ENCODE measurements at places on chromosomes 5 and 9. TPM values are rescaled to one million over a fixed set of nuclear protein-coding genes. Genes with fewer than 3 reads are reported as not detected.

SLC46A2 gene
- total RNA-seq: not detected

ROR2 gene
- total RNA-seq: not detected

PCDHGB3 gene
- not detected for total RNA-seq

MTREX gene
- 106 TPM for total RNA-seq

CDC20B gene
- not detected for total RNA-seq

PCDHB16 gene
- total RNA-seq: not detected

TAF11L5 gene
- not detected for total RNA-seq

PCDHA8 gene
- not detected for total RNA-seq

SLC6A18 gene
- not detected for total RNA-seq

SETD9 gene
- 5.4 TPM for total RNA-seq

C9orf43 gene
- total RNA-seq: 0.91 TPM

LTC4S gene
- 0.39 TPM for total RNA-seq

DTWD2 gene
- total RNA-seq: 4.5 TPM

GADD45G gene
- total RNA-seq: 1.2 TPM

TAF11L10 gene
- not detected for total RNA-seq

AK8 gene
- total RNA-seq: 0.21 TPM

SPINK13 gene
- total RNA-seq: not detected

LVRN gene
- total RNA-seq: 0.11 TPM

INPP5E gene
- total RNA-seq: 14.1 TPM

TAS2R1 gene
- total RNA-seq: not detected

CCDC127 gene
- total RNA-seq: 7.0 TPM

IFNK gene
- not detected for total RNA-seq

LCN12 gene
- 1.1 TPM for total RNA-seq

MYMK gene
- total RNA-seq: not detected

ACSL6 gene
- total RNA-seq: 3.3 TPM

NREP gene
- total RNA-seq: 19.7 TPM

OBP2A gene
- not detected for total RNA-seq

ARHGEF28 gene
- 0.18 TPM for total RNA-seq

SAXO1 gene
- total RNA-seq: 0.11 TPM

CCL19 gene
- total RNA-seq: 0.30 TPM

CREBRF gene
- total RNA-seq: 11.3 TPM

SOHLH1 gene
- total RNA-seq: not detected

DRD1 gene
- total RNA-seq: not detected

FBN2 gene
- not detected for total RNA-seq

KLF4 gene
- total RNA-seq: 1.2 TPM

MOB3B gene
- total RNA-seq: 0.80 TPM

LPAR1 gene
- total RNA-seq: not detected
